ENCODE measurements at places on chromosomes 1 and 21.
A peak's percentile ranks its signal among the peaks of the same experiment; 100 is the strongest.

- no peak for DNase-seq
Observed at GRCh38 chr1:117059334-117059677, 820 bp upstream of the TTF2 start.

GRCh38 chr1:218361298-218362065 lies 16.3 kb downstream of the TGFB2 start:
- DNase-seq, result no peak

DNA sequence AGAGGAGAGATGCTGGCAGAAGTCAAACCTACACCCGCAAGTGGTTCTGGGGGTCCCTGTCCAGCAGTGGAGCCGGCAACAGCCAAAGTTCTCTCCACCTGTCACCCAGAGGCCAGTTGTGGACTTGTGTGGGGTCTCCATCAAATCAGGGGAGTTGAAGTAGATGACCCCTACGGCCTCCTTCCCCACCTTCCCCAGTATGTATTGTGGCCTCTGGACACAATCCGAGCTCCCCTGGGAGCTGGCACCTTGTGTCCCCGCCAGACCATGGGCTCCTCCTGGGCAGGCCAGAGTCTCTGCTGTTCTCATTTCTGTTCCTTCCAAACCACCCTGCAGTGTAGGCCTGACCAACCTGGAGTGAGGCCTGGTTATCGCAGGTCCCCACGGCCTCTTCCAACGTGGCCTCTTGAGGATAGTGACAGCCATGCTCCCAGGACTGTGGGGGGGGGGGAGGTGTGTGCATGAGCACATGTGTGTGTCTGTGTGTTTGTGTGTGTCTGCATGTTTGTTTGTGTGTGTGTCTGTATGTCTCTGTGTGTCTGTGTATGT lies 246.4 kb downstream of the MATN1 start:
- DNase-seq, result no peak

DNA sequence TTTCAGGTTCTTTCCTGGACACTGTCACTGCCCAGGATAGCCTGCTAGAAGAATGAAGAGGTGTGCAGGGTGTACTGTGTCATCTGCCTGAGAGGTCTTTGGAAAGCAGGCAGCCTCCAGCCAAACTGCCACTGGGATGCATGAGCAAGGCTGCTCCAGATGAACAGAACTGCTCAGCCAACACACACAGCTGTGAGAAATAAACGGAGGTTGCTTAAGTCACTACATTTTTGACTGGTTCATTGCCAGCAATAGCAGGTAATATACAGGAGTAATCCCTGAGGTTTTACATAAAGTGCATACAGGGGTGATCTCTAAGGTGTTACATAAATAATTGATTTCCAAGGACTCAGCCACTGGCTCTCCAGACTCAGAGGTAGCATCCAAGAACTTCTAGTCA lies 516.9 kb downstream of the BRINP3 start:
- DNase-seq, result peak; percentile 2

DNA sequence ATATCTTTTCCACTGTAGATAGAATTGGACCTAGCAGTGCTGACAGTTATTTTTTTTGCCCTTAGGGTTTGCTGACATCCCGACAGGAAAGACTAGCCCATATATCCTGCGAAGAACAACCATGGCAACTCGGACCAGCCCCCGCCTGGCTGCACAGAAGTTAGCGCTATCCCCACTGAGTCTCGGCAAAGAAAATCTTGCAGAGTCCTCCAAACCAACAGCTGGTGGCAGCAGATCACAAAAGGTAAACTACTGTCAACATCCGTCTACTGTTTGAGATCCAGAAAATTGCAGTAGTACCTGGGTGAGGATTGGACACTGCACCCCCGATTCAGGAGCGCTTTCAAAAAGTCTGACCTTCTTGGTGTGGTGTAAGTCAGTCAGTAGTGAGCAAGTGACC lies 55.8 kb downstream of the CENPF start:
- peak; percentile 21 for DNase-seq

DNA sequence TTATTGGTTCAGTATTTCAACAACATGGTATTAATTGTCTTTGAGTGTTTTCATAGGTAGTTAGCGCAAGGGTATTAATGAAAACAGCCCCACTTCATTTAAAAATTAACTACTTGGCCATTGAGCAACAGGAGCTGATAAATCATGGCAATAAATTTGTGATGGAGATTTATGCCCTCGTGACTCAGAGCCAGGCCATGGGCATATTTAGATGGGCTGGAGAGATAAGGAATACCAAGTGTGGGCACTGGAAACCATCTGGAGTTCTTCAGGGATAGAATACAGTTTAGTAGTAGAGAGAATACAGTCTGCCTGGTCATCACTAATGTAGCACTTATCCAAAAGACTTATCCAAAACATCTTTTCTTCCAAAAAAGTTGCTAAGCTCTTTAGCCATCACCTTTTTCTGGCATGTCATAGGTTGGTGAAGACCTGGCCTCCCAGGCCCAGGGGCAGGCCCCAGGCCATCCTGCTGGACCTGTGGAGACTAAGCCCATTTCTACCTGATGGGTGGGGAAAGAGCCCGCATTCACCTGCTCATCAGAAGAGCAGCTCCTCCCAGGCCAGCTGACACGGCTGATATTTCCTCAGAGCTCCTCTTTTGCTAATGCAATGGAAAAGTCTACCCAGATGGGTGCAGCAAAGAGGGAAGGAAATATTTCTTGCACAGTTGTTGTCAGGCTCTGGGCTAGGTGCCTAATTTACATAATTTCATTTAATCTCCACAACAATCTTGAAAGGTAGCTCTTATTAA lies 238.0 kb downstream of the TM2D1 start:
- DNase-seq, result no peak

DNA sequence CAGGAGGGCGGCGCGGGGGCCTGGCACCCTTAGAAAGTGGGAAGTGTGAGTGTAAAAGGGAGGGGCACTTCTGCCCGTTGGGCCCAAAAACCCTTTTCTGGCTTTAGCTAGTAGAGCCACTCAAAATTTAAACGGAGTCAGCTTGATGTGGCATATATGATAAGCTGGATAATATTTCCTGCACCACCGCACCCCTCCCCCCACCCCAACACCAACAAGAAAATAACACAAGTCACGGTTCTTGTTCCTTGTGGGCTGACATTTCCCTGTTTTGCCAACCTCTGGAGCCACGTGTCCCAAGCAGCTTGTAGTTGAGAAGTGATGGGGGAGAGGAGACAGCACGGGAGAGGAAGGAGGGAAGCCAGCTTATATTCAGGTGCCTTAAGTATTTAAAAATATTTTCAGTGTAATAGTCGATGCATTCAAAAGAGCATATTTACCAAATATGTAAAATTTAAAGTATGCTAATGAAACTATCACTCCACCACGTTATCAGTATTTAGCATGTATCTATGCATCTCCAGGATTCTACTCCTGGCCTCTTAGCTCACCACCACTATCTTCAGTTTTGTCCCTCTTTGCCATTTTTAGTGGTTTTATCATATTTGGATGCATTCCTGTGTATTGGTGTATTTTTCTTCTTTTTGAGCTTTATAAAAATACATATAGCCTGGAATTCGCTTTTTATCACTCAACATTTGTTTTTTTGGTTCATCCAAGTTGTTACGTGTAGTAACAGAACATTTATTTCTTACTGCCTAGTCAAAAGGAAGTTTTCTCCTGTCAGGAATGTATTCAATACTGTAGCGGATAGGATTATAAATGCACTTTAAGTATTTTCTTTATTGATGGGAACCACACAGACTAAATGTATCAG lies 773 bp upstream of the DDX59 start:
- DNase-seq, result peak; percentile 55

DNA sequence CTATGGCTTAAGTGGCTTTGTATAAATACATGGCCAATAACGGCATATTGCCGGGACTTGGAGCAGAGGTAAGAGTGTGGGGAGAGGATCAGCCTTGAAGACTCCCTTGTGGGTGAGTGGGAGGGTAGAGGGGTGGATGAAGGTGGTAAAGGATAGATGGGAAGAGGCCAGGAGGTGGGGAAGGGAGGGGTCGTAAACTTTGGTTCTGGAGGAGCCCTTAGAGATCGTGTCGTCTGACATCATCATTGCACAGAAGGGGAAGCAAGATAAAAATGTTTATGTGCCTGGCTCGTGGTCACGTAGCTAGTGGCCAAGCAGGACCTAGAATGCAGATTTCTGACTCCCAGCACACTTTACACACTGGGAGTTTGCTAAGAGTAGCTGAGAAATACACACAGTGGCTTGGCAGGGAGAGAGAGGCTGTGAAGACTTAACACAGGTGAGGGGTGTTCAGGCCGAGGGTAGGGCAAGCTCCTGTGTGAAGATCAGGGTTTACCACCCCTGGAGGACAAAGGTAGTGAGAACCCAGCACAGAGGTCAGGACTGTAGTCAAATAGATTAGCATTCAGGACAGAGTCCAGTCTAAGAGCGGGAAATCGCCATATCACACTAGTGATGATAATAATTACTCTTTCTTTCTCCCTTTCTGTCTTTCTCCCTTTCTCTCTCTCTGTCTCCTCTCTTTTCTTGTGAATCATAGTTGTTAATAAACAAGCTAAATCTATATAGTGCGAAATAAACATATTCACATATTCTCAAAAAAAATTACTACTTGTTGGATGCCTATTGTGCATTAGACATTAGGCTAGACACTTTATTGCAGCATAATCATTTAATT lies 75.5 kb downstream of the LRRC8D start:
- DNase-seq, result no peak

DNA sequence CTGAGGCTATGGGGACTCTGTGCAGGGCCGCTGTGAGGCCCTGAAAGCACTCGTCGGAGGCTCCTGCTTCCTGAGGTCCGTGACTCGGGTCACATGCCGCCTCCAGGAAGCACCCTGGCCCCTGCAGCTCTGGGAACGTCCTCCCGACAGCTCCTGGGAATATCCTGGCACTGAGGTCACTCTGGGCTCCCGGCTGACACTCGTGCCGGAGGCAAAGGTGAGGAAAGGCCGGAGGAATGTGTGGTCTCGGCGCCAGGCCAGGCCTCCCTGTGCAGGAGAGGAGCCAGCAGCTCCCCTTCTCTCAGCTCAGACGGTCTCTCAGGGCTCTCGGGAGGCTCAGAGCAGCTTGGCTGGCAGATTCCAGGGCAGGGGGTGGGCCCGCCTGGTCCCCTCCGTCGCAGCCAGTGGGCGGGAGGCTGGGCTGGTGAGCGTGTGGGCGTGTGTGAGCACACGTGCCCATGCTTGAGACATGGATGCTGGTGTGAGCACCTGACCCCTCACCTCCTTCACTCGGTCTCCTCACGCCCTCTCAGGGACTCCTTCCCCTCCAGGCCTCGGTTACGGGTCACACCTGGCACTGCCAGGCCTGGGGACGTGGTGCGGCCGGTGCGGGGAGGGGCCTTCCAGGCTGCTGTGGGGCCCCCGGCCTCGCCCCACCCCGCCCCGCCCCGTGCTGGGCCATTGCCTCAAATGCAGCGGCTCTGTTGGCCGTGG lies 5.5 kb upstream of the RNF223 start:
- DNase-seq, result no peak

GRCh38 chr1:53585129-53585528 lies 125.9 kb downstream of the DMRTB1 start:
- no peak for DNase-seq

GRCh38 chr1:115536279-115536816 lies 105.4 kb upstream of the VANGL1 start:
- no peak for DNase-seq

DNA sequence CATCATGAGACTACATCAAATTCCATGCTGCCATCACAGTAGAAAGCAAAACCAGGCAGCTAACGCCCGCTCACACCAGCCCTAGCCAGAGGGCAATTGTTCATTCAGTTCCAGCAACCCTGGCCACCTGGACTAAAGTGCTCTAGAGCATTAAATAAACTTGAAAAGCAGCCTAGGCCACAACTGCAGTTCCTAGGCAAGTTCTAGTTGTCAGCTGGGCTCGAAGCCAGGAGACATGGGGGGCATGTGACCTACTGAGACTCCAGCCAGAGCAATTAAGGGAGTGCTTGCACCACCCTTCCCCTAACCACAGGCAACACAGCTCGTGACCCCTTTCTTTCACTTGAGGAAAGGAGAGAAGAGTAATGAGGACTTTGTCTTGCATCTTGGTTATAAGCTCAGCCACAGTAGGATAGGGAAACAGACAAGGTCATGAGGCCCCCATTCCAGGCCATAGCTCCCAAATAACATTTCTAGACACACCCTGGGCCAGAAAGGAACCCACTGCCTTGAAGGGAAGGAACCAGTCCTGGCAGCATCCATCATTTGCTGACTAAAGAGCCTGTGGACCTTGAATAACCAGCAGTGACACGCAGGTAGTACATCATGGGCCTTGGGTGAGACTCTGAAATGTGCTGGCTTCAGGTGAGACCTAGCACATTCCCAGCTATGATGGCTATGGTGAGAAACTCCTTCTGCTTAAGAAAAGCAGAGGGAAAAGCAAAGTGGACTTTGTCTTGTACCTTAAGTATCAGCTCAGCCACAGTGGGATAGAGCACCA lies 77.0 kb downstream of the ZZZ3 start:
- peak; percentile 35 for DNase-seq

DNA sequence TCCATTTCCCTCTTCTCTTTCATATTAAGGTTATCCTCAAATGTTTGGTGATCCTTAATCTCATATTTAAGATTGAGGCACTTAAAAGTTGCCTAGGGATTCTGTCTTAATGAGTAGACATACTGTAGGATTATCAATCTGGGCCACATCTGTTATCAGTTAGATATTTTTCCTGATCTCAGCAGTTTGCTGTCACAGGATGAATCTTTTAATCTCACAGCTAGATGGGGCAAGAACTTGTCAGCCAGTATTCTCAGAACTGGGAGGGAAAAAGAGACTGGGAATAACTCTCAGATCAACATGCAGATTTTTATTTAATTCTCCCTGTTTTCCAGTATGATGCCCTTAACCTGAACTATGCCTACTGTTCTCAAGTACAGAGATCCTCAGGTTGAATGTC lies 14.0 kb downstream of the ZNF644 start:
- DNase-seq, result no peak

DNA sequence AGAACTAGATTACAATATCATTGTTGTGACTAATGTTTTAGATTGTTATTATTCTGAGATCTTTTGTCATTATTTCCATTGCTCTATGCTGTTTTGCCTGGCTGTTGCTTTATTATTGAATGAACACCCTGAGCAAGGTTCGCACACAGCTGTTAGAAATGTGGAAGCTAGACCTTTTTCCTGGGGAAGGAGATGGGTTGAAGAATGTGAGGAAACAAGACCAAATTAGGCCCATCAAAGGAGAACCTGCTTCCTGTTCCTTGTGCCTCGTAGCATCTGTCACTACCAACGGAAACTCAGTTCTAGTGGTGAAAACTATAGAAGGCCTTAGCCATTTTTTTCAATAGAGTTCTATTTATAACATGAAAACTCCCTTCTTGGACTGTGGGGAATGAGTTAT lies 68.7 kb downstream of the RGL1 start:
- no peak for DNase-seq

GRCh38 chr1:85544689-85545215 lies 35.8 kb upstream of the CCN1 start:
- no peak for DNase-seq

DNA sequence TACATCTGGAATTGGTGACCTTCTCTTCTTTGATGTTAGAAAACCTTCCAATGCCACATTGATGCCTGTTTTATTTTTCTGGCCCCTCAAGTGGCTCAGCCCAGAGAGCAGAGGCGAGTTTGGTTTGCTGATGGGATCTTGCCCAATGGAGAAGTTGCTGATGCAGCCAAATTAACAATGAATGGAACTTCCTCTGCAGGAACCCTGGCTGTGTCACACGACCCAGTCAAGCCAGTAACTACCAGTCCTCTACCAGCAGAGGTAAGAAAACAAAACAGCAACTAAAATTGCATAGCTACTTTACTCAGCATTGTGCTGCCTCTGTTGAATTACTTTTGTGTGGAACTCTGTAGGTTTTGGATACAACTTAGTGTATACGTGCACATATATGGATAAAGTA lies 97.6 kb downstream of the CC2D1B start:
- no peak for DNase-seq

GRCh38 chr1:21304488-21304887 lies 14.2 kb upstream of the ECE1 start:
- no peak for DNase-seq

Measured in fibroblast of the conjunctiva (primary cell).